ENCODE measurements at places on chromosomes 7 and 10.

DNA sequence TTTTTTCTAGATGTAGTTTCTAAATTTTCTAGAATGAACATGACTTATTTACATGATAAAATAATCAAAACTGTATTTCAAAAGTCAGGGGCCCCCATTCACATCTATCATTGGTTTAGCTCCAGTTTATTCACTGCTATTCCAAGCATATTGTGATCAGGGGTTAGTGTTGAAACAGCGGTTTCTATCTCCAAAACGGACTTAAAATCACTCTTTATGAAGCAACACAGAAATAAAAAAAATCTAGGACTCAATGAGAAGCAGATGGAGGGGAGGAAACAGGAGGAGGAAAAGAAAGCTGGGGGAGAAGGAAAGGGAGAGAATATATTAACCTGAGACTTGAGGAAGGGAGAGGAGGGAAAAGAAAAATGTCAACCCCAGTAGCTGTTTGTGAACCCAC lies 14.8 kb upstream of the CH25H start:
- DNase-seq: no peak

DNA sequence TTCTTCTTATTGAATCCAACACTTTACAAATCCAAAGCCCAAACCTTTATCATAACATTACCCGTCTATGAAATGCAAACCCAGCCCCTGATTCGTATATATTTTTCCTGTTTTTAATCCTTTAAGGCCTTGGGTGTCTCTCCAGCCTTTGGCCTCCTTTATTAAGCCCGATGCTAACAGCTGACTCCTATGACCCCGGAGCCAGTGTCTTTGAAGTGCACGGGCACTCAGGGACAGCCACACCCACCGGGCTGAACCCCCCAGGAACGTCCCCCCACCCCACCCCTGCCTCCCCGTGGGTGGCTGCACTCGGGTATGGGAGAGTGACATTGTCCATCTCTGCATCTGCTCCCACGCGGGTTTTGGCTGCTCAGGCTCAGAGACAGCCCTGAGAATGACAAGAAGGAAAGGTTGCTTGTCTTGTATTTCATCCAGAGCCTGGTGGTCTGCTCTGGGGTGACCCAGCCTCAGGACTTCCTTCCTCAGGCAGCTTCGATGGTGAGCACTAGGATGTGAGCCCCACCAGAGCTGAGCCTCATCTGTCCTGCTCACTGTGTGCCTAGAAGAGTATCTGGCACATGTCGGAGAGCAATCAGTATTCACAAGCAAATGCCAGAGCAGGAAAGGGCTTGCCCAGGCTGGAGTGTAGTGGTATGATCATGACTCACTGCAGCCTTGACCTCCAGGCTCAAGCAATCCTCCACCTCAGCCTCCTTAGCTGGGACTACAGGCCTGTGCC lies 210.4 kb downstream of the SKIDA1 start:
- DNase-seq: peak; percentile 74

GRCh38 chr7:2196381-2197378 lies 36.1 kb downstream of the MAD1L1 start:
- DNase-seq: no peak

- peak; percentile 93 for DNase-seq
Measured at GRCh38 chr7:26156451-26157420, 4.7 kb downstream of the NFE2L3 start.

DNA sequence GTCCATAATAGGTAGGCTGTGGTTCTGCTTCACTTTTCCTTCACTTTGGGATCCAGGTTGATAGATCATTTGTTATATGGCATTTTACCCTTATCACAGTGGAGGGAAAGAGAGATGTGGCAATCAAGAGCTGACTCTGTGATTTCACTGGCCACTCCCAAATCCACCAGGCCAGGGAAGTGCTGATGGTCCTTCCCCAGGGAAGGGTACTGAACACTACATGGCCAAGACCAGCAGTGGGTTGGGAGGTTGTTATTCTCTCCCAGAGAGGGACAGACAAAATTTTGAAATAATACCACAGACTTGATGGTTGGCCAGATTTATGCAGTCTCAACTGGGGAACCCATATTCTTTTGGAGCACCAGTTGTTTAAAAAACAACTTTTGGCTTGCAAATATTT lies 102.5 kb downstream of the SND1 start:
- DNase-seq: peak; percentile 13

GRCh38 chr7:99923200-99923599 lies 3.9 kb upstream of the TRIM4 start:
- DNase-seq: no peak

DNA sequence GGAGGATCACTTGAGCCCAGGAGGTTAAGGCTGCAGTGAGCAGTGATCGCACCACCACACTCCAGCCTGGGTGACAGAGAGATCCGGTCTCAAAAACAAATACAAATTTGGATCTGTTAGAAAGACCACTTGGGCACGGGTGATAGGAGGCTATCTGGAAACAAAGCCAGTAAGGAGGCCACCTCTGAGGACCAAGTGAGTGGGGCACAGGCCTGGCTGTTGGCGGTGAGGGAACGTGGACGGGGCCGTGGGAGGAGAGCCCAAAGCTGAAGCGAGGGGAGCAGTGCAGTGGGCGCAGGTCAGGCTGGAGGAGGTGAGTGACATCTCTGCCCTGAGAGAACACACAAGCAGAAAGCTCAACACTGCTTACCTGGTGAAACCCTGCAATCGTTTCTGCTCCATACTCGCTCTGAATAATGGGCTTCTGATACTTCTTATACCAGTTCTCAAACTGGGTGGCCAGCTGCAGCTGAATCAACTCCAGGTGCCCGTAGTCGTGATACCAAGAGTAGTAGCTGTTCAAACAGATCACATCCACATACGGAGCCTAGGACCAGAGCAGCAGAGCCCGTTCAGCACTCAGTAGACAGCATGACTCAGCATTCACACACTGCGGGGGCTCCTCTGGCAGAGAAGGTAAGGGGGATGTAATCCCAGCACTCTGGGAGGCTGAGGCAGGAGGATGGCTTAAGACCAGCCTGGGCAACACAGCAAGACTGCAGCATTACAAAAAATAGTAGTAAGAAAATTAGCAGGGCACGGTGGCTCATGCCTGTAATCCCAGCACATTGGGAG lies 14.5 kb downstream of the GUSB start:
- DNase-seq: no peak

GRCh38 chr7:30914596-30914995 lies 2.9 kb downstream of the AQP1 start:
- DNase-seq: no peak

DNA sequence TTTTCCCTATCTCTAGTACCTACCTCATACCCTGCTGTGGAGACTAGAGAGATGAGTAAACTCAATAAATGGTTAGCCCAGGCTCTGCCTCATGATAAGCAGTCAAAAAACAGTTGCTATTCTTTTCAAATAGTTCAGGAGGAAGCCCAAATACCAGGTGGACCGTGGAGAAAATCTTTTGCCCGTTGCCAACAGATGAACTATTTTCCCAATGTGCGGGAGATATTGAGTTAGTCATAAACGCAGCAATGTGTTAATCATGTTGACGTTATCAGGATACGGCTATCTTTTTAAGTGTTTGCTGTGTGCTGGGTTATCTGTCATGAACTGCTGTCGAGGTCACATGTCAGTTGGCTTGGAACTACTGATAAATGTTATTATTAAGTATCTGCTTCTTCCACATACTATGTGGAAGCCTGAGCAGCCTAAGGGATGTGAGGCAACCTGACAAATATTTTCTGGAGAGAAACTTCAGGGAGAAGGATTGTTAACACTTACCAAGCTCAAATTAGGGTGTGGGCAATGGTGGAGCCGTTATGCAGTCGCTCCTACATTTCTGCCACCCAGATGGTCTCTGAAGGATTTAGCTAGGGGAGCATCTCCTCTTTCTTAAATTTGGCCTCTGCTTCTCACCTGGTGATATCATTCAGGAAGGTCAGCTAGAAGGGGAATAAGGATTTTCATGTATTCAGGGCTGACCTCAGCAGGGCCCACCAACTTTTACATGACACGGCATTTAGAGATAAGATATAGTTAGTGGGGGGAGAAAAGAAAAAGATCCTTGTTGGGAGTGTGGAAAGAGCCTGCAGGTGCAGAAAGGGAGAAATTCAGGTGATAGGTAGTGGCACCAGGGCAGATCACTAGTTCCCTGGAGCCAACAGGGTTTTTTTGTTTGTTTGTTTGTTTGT lies 33.5 kb upstream of the SLC26A3 start:
- DNase-seq: peak; percentile 68

GRCh38 chr10:8301831-8302230 lies 247.3 kb downstream of the GATA3 start:
- no peak for DNase-seq

- DNase-seq: no peak
Measured at GRCh38 chr7:121513105-121513504, 117.0 kb upstream of the FAM3C start.

GRCh38 chr7:620056-620455 lies 100.4 kb upstream of the PDGFA start:
- DNase-seq: peak; percentile 95

Data from amniotic epithelial cell (primary cell).